Activated T-helper 17 cell treated with anti-CD3 and anti-CD28 coated beads, Interleukin-2, amount 50 U/mL, for 72 hours (primary cell): ENCODE measurements at places on chromosomes 6 and 20. TPM values are rescaled to one million over a fixed set of nuclear protein-coding genes. Genes with fewer than 3 reads are reported as not detected.

The PEX3 gene
- total RNA-seq, result 30.6 TPM

The TRIM10 gene
- not detected for total RNA-seq

The CAGE1 gene
- 0.30 TPM for total RNA-seq

The HLA-DMB gene
- total RNA-seq, result 17.7 TPM

The SLC25A27 gene
- not detected for total RNA-seq

The IL17A gene
- total RNA-seq, result 45.4 TPM

The ADGRB3 gene
- not detected for total RNA-seq

The VSX1 gene
- total RNA-seq, result not detected

The HLA-DOB gene
- total RNA-seq, result 4.2 TPM

DNA sequence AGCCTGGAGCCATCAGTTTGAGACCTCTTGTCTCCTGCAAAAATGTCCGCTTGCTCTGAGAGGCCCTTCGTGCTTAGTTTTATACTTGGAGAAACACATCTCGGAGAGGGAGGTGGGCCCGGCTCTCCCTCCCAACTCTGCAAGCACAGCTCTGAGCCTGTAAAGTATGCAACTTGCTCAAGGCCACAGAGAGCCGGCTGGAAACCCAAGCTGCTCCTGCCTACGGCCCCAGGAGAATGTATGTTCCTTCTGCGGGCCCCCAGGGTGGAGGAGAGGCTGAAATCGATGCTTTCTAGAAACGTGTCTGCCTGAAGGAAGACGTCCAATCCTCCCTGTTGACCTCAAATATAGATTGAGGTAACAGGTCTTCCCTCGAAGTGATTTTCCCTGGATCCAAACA is 205.4 kb downstream of the PREX1 start:
- no peak for ATAC-seq

GRCh38 chr6:30093951-30094661 is 18.5 kb upstream of the RNF39 start:
- ATAC-seq, result no peak

DNA sequence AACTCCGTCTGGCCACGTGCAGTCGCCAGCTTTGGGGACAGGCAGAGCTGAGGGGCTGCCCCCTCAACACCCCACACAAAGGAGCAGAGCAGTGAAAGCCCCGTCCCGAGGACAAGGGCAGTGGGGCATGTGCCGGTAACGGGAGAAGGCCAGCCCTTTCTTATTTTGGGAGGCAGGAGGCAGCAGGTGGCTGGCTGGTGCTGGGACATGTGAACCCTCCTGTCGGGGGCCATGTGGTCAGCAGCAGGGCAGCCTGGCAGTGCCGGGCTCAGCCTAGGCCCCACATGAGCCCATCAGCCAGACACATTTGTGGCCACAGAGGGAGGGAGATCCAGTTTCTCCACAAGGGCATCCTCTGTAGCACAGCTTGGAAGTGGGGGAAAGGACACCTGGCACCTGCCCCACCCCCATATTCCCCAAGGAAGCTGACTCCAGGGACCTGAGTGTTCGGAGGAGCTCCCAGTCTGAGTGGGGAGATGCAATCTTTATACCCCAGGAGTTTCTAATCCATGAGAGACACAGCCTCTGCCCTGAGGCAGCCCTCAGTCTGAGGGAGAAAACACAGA is 137.6 kb downstream of the MRPL14 start:
- no peak for ATAC-seq

DNA sequence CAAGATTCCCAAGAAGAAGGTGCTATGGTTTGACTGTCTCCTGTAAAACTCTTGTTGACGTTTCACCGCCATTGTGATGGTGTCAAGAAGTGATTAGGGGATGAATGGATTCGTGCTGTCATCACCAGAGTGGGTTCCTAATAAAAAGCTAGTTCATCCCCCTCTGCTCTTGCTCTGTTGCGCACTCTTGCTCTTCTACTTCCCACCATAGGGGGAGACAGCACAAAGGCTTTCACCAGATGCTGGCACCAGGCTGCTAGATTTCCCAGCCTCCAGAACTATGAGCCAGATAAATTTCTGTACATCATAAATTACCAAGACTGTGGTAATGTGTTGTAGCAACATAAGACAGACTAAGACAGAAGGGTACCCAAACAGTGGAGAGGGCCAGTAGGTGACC is 21.6 kb upstream of the CCDC28A start:
- no peak for ATAC-seq

DNA sequence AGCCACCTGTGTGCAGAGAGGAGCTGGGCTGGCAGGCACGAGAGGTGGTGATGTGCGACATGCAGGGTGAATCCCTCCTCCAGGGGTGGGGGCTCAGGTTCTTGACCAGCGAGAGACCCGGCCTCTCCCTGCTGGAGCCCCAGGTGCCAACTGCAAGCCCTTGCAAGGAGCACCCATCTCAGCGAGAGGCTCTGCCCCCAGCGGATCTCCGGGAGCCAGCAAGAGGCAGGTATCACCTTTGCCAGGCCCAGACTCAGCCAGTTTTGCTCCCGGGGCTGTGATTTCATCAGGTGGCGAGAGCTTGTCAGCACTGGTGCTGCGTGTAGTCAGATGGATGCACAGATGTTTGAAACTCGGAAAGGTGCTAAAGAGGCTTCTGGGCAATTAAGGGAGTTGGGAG is 87.7 kb downstream of the TFAP2C start:
- ATAC-seq, result no peak

DNA sequence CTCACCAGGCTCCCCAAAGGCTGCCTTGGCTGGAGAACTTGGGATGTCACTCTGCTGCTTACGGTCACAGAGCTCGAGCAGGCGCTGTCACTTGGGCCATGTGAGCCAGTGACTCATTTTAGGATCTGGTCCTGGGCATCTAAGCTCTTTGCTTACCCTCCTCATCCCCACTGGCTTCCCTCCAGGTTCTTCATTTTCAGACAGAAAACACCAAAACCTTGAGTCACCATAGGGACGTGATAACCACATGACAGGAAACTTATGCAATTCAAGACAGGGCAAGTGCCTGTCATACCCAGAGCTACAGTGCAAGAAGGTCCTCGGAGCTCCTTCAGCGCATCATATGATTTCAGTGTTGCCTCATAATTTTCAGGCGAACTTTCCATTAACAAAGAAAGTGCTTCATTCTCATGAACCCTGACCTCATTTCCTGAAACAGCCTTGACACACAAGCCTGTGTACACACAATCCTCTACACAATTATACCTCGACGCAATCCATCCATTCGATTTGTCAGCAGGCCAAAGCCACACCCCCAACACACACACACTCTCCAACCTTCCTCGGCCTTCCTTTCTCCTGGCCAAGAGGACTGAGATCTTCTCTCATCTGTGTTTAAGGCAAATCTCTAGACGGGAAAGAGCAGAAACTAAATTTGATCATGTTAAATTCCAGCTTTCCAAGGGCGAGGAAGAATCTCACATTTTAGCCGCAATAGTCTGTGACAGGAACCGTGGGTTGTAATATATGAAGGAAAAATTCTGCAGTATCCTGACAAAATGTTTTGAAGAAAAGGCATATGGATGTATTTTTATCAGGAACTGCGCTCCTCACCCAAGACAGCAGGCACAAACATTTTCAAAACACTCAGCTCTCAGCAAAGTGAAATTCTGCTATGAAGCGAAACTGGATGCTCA is 25.3 kb downstream of the TBC1D7 start:
- peak; percentile 97 for ATAC-seq
